ENCODE measurements at places on chromosomes 5 and 9.

GRCh38 chr9:85155352-85155751 is 485.8 kb downstream of the NTRK2 start:
- DNase-seq, result no peak

GRCh38 chr5:39700523-39700922 is 275.7 kb upstream of the DAB2 start:
- no peak for DNase-seq

GRCh38 chr5:69364414-69364813 is 4.9 kb downstream of the AK6 start:
- DNase-seq, result no peak

DNA sequence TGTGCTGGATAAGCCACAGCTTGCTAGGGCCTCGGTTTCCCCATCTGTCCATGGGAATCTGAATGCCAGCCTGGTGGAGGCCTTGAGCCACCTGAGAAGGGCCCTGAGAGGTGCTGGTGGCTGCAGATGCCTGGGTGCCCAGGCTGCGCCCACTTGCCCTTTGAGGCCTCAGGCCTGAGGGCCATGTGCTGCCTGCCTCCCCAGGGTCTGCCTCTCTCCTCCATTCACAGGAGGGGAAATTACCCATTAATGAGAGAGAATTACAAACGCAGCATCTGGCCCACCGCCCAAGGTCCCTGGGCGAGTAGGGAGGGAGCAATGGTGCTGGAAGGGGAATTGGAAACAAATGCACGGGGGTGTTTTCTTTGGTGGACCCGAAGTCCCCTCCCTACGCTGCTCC is 59.6 kb downstream of the BARX1 start:
- no peak for DNase-seq

DNA sequence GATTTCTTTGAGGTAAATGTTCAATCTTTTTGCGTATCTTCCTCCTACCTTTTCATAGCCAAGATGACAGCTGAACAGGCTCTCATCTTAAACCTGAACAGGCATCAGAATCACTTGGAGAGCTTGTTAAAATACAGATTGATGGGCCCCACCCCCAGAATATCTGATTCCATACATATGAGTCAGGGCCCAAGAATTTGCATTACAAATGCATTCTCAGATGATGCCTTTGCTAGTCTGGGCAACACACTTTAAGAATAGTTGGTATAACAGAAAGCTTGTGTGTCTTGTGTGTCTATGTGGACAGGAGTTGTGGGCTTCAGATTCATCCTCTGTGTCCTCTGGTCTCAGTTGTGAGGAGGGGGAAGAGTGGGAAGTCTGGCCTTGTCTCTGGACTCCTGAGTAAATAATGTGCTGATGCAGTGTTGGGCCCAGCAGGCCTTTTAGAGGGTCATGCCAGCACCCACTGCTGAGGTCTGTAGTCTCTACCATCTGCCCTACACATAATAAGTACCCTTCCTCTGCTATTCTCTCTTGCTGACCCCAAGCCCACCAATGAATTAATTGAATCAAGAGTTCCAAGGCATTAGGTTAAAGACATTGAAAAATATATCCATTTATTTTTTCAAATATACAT is 43.1 kb downstream of the PTCD2 start:
- no peak for DNase-seq

GRCh38 chr5:45677524-45677923 is 18.7 kb downstream of the HCN1 start:
- DNase-seq, result no peak

DNA sequence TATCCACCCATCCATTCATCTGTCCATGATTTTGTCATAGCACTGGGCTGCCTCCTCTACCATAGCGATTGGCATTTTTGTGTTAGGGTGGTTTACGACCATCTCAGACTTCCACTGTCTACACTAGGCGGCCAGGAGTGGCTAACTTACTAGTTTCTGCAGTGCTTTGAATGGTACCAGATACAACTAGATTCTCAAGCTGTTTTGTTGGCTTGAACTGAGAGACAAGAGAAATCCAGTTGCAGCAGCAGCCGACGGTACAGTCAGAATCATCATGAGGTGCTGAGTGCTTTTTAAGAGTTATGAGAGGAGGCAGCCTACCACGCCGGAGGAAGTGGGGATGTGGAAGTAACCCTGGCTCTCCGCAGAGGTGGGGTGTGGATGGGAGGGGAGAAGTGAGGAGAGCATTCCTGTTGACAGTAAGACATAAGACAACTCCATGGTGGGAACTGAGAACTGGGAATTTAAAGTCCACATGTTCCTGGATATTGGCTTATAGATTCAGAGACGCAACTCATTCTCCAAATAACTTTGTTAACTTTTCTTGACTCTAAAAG is 27.9 kb downstream of the COL5A1 start:
- no peak for DNase-seq

GRCh38 chr5:68376935-68377334 is 161.4 kb downstream of the PIK3R1 start:
- DNase-seq, result no peak

- no peak for DNase-seq
Measured at GRCh38 chr9:128151309-128152132, 2.3 kb downstream of the LCN2 start.

- DNase-seq, result no peak
Measured at GRCh38 chr5:6396043-6396442, 17.7 kb upstream of the MED10 start.

GRCh38 chr9:98807814-98808195 is 335 bp downstream of the GALNT12 start:
- DNase-seq, result no peak

- DNase-seq, result no peak
Measured at GRCh38 chr9:117678871-117679270, 25.3 kb upstream of the TLR4 start.

DNA sequence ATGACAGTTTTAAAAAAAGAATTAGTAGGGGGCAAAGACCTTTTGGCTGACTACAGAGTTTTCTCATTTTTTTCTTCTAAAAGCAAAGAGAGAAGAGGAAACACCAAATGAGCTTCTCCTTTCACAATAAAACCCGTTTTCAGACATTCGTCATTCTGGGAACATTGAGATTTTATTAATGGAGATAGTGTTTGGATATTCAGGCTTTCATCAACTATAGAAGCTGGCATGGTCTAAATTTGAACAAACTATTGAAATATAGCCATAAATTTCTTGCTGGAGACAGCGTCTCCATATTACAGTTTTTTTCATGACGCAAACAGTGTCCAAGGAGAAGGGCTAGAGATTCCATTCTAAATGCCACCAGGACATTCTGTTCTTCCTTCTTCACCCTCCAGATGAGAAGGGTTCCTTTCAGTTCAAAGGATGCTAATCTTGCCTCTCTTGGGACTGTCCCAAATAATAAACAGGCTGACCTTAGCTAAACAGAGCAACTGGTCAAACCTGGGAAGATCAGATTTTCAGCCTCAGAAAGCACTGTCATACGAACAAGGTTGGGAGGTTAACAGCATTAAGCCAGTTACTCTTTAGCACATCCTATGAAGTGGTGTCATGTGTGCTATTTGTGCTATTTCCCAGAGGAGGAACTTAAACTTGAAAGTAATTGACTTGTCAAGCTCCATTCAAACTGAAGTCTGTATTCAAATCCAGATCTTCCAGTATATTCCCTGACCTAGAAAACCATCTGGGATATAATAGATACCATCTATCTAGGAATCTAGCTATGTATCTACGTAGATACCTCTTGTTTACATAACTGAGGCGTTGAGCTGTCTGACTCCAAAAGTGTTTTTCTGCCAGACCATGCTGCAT is 125.6 kb downstream of the LPAR1 start:
- no peak for DNase-seq

- DNase-seq, result no peak
Measured at GRCh38 chr9:7369384-7369821, 430.2 kb downstream of the DMAC1 start.

DNA sequence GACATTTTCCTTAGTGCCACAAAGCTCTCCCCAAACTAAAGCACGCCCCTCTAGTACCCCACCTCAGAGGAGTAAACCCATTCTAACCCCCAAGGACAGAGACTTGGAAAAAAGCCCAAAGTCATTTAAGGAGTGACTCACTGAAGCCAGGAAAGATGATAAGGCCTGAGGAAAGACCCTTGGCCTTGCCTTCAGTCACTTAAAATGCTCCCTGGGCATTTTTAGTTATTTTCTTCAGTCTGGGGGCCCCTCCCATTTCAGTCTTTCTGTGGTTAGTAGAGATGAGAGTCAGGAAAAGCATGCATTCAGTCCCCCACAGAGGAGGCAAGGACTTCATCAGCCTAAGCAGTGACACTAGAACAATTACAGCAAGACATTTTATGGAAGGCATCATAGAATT is 13.7 kb upstream of the TLX3 start:
- DNase-seq, result no peak

DNA sequence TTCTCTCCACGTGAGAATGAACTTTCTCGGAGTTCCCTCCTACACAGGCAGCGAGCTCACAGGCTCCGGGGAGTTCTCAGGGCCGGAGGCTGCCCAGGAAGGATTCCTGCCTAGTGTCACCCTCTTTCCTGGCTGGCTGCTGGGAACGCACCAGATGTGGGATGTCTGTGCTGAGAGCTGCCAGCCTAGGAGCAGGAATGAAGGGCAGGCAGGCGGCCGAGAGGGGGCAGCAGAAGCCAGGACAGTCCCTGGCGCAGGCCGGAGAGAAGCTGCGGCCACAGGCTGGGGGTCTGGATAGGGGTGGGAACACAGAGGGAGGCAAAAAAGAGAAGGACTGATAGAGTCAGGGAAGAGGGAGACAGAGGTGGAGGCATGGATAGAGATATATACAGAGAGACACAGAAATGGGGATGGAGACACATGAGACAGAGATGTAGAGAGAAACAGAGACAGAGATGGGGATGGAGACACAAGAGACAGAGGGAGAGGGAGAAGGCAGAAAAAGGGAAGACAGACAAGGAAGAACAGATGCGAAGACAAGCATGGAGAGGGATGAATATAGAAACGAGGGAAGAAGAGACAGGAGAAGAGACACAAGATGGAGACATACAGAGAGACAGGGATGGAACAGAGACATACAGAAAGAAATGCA is 25.3 kb upstream of the ENHO start:
- DNase-seq, result peak; percentile 5

- no peak for DNase-seq
Measured at GRCh38 chr9:98455256-98456155, 200.1 kb upstream of the TBC1D2 start.

DNA sequence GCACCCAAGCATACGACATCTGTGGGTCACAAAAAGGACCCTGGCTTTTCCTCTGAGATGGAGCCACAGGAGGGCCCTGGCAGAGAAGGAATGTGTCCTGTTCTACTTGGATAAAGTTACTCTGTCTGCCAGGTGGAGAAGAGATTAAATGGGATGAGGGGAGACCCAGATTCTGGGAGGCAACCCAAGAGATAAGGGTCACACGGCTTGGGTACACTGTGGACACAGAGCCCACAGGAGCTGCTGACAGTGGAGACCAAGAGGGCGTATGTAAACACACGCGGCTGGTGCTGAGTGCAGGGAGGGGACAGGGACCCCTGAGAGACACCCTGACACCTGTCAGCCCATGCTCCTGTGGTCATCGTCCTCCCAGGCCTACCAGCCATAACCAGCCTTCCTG is 6.2 kb downstream of the CDK20 start:
- no peak for DNase-seq

GRCh38 chr9:137044502-137045177 is 1.3 kb downstream of the NPDC1 start:
- DNase-seq, result no peak

GRCh38 chr9:133464638-133465037 is 4.9 kb downstream of the CACFD1 start:
- no peak for DNase-seq

DNA sequence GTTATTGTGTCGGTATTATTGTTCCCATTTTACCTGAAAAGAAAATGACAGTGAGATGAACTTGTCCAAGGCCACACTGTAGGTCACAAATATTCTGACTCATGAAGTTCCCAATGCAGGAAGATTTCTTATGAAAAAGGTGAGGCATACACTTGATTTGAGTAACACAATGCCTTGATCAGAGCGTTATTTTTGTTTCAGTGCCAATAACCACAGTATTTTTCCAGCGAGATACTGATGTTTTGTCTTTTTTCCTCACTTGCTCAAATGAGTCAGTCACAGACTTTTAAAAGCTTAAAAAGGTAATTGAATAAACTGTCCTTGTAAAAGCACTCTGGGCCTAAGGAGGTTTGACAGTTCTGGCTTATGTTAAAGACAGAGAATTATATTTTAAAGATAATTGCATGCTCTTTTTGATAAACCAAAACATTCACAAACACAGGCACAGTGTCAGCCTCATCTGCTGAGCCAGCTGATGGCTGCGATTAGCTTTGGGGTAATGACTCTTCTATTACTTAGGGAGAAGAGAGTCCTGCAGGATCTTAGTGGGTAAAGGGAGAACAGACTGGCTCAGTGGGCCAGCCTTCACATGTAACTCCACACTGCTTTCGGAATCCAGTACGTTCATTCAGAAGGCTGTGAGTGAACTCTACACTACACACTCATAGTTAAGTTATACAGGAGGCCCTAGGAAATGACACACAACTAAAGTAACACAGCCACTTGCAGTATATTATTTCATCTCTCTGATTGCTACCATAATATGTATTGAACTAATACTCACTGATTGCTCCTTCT is 165.5 kb upstream of the CD180 start:
- DNase-seq, result no peak

GRCh38 chr5:101024299-101024698 is 121.2 kb upstream of the ST8SIA4 start:
- DNase-seq, result no peak

DNA sequence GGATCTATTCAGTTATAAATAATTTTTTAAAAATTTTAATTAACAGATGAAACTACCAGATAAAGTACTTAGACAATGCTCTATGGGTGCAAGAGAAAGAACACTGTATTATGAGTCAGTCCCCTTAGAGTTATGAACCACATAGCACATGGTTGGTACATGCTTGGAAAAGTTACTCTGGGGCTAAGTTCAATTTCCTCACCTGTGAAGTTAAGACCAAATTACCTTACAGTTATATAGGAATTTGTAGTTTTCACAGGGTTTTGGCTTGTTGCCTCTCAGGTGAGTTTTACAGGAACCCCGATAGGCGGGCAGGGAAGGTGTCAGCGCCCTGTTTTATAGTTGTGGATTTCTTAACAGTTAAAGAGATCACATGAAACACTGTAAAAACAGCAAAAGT is 1.2 kb downstream of the PANK3 start:
- DNase-seq, result no peak

GRCh38 chr9:10910779-10911178 is 298.0 kb upstream of the PTPRD start:
- DNase-seq, result no peak

DNA sequence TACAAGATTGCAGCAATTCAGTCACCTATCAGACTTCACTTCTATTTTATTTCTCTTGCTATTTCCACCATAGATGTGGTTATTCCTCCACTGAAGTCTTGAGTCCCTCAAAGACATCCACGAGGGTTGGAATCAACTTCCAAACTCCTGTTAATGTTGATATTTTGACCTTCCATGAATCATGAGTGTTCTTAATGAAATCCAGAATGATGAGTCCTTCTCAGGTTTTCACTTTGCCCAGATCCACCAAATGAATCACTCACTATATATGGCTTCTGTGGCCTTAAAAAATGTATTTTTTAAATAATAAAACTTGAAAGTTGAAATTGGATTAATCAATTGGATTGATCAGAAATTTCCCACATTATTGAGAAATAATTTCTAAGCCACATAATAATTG is 1821.0 kb downstream of the EFNA5 start:
- no peak for DNase-seq

GRCh38 chr5:136453986-136454758 is 88.8 kb upstream of the TRPC7 start:
- no peak for DNase-seq
